NCI-H460 (cell line): ENCODE measurements at places on chromosomes 4 and X. TPM values are rescaled to one million over a fixed set of nuclear protein-coding genes. Genes with fewer than 3 reads are reported as not detected.

- no peak for DNase-seq
These were observed 5.0 kb downstream of the FGF2 start for GRCh38 chr4:122831515-122832196.

- DNase-seq, result no peak
These were observed 1.8 kb upstream of the GPR82 start for GRCh38 chrX:41722214-41722613.

APLN gene
- 8.9 and 9.8 TPM in 2 replicates for total RNA-seq

GATA1 gene
- not detected in 2 replicates for total RNA-seq

GRCh38 chrX:19370061-19370460, 26.3 kb downstream of the PDHA1 start:
- DNase-seq, result no peak

- DNase-seq, result peak; percentile 16
These were observed 106.7 kb downstream of the ARHGAP6 start for GRCh38 chrX:11558972-11559371.

GAGE2A gene
- total RNA-seq, result not detected in 2 replicates

DNA sequence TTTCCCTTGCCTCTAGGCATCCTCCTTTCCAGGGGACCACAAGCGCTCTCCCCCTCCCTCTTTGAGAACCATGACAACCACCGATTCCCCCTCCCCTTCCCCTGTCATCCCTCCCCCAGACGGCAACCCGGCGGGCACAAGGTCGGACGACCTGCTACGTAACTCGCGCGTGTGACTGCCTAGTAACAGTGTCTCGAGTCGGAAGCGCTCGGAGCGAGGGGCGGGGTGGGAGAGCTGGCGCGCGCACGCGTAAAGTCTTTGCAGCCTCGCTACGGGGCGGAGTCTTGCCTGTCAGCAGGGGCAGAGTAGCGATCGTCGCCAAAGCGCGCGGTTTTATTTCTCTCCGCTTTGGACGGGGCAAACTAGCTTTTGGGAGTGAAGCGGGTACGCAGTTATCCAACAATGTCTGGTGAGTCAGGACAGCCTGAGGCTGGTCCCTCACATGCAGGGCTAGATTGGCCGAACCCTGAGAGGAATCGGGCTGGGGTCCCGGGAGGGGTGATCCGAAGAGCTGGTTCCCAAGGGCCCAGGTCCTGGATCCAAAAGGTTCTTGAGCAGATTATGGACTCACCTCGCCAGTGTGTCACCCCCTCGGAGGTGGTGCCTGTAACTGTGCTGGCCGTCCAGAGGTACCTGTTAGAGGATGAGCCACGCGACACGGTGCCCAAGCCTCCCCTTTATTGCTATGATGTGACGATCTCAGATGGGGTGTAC, at the start of gene RADX:
Gene RADX (plus strand): TSS at position 300 of the 714 bp plus-strand sequence. CDS start 103 bp downstream, at position 403.
- DNase-seq, result peak; percentile 80

CT45A8 gene
- not detected in 2 replicates for total RNA-seq

DNA sequence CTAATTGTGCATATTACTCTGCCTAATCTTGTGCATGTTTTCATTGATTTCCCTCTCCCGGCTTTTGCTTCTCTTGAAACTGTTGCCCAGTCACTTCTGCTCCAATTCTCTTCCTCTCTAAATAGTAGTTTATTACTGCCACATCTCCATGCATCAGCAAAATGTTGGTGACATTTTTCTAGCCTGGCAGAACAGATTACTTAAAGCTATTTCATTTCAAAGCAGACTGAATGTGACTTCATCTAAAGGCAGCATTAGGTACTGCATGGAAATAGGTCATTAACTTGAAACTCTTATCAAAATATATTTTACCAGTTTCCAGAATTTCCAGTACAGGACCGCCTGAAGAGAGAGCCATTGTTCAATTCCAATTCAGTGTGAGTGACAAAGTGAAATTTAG, 52.4 kb downstream of the HPGDS start:
- DNase-seq, result no peak

GPAT3 gene
- 69.2 and 80.5 TPM in 2 replicates for total RNA-seq

DNA sequence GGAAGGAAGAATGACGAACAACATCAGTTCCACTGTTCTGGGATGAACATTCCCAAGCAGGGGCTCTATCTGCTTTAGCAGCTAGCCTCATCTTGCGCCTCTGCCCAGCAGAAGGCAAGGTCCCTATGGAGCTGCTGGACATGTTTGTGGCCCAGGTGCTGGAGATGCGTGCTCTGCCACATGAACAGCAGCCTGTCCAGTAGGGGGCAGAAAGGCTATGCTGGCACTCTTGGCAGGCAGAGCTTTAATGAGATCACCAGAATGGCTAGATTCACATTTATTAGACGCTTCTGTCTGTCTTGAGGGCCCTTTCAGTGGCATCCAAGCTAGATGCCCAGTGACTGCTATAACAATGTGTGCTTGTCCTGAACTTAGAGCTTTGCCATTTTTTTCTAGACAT, 1826.0 kb downstream of the STIM2 start:
- DNase-seq, result peak; percentile 3

GRCh38 chr4:20889901-20890300, 189.6 kb downstream of the PACRGL start:
- no peak for DNase-seq

C4orf33 gene
- total RNA-seq, result 10.7 and 13.9 TPM in 2 replicates

GRCh38 chr4:73730867-73731266, 9.5 kb upstream of the CXCL8 start:
- no peak for DNase-seq

MAGEA2 gene
- total RNA-seq, result not detected in 2 replicates

- no peak for DNase-seq
These were observed 153.0 kb upstream of the RPS6KA6 start for GRCh38 chrX:84340968-84341367.

- no peak for DNase-seq
These were observed 123.5 kb upstream of the WDR1 start for GRCh38 chr4:10239982-10240654.

STK32B gene
- 1.5 and 1.6 TPM in 2 replicates for total RNA-seq

GUCY1A1 gene
- total RNA-seq, result 0.55 and 0.92 TPM in 2 replicates

C1QTNF7 gene
- not detected in 2 replicates for total RNA-seq

DNA sequence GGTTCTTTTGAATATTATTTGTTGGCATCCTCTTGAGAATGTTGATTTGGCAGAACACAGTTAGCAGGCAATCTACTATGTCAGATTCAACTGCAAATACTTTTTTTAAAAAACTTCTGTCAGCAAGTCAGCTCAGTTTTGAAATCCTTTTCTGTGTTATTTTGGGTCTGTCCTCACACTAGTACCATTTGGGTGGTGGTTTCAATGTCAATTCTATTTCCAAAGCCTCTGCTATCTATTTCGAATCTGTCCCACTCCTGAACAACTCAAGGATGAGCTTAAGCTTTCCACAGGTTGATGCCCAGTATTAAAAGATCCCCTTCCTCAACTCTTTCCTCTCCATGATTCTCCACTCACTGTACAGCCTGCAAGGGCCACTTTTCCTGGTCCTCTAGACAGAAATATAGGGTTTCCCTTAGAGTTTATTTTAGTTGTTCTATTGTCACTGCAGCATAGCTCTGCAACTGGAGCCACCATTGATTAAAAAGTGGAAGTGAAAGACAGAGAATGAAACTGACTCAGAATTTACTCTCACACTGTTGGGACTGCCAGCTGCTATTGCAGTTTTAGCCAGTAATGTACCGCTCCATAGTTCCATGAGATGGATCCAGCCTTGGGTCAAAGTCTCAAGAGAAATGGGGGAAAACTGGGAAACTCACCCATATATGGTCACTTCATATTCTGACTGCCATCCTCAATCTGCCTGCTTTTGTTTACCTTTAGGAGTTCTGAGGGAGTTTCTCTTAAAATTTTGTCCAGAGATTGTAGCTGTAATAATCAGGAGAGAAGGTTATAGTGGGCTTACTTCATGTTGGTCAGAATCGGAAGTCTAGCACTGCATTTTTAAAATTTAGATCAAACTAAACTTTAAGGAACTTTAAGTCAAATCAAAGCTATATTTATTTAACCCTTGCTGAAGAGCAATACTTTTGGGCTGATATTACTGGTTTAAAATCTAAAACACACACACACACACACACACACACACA, 14.6 kb downstream of the HDX start:
- DNase-seq, result no peak

TENM3 gene
- total RNA-seq, result 13.5 and 13.8 TPM in 2 replicates

- DNase-seq, result no peak
These were observed 865.3 kb upstream of the HS3ST1 start for GRCh38 chr4:12293906-12294525.

DGAT2L6 gene
- total RNA-seq, result not detected in 2 replicates

DNA sequence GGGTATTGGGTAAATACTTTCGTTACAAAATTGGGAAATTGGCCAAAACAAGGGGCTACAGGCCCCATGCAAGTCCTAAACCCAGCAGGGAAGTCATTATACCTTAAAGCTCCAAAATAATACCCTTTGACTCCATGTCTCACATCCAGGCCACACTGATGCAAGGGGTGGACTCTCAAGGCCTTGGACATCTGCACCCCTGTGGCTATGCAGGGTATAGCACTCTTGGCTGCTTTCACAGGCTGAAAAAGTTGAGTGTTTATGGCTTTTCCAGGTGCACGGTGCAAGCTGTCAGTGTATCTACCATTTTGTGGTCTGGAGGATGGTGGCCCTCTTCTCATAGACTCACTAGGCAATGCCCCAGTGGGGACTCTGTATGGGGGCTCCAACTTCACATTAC, 326.5 kb downstream of the TEX13C start:
- no peak for DNase-seq

DNA sequence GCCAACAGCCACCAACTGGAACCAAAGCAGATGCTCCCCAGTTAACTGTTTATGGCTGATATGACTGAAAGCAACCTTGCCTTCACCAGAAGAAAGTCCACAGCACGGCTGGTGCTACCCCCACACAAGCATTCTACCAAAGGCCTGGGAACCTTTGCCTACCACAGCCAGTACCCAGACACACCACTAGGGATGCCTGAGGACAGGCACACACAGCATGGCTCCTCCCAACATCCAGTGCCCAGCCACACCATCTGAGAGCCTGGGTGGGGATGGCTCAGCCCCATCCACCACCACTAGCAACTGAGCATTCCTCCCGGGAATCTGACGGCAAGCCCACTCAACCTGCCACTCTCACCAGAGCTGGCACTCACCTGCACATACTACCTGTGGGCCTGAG, 178.6 kb downstream of the SLC7A11 start:
- no peak for DNase-seq

ZNF157 gene
- total RNA-seq, result not detected in 2 replicates

CT45A2 gene
- total RNA-seq, result not detected in 2 replicates

DNA sequence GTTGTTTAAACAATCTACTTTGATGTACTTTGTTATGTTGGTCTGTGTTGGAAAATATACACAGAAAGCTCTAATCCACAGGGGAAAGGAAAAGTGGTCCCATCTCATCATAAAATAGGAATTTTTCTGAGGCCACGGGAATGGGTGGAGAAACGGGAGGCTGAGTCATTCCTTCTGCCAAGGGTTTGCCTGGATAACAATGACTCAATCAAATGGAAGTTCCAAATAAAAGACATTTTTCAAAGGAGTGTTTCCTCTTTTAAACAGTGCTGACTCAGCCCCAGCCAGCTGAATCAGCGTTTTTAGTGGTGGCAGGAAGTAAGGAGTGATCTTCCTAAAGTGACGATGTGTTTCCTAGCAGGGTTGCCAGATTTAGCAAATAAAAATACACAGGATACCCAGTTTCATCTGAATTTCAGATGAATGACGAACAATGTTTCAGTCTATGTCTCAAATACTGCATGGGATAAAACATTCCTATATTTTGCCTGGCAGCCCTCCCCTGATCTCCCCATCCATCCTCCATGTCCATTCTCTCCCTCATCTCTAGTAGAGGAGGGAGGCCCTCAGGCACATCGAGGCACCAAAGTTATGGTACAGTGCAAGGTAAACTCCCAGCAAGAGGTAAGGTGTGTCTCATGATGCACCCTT, 345.4 kb upstream of the GATB start:
- DNase-seq, result peak; percentile 36

GRCh38 chrX:50168241-50168687, 32.5 kb downstream of the AKAP4 start:
- no peak for DNase-seq

STEEP1 gene
- total RNA-seq, result 53.3 and 59.7 TPM in 2 replicates

SPATA4 gene
- 0.12 TPM in 1 of 2 replicates, not detected in the other for total RNA-seq

ADH6 gene
- not detected in 2 replicates for total RNA-seq

- no peak for DNase-seq
These were observed 727.8 kb downstream of the GRID2 start for GRCh38 chr4:93031431-93032098.

DNA sequence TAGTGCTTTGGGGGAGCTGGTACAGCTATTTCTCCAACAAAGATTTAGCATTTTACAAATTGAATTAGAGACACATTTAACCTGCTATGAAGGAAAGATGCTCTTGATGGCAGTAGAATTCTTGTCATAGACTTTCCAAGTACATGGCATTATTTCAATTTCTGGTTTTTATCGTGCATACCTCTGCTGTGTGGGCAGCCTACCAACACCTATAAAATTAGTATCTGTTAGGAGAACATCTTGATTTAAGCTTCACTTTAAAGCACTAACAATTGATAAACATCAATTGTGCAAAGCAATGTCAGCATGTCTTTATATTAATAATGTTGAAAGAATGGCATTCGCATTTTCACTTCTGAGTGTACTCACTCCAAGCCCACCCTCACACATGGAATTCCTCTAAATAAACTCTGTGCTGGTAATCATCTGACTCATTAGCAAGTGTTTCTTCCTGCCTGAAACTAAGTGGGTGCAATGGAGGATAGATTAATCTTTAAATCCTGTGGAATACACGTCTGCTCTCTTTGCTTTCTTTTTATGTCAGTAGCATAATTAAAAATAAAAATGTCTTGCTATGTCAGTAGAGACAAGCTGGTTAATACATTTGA, 279.8 kb upstream of the MAGEB18 start:
- no peak for DNase-seq

- DNase-seq, result no peak
These were observed 131.6 kb upstream of the EMCN start for GRCh38 chr4:100649417-100649816.

AMBN gene
- not detected in 2 replicates for total RNA-seq

- no peak for DNase-seq
These were observed 5.9 kb downstream of the THAP9 start for GRCh38 chr4:82906469-82906868.

DNA sequence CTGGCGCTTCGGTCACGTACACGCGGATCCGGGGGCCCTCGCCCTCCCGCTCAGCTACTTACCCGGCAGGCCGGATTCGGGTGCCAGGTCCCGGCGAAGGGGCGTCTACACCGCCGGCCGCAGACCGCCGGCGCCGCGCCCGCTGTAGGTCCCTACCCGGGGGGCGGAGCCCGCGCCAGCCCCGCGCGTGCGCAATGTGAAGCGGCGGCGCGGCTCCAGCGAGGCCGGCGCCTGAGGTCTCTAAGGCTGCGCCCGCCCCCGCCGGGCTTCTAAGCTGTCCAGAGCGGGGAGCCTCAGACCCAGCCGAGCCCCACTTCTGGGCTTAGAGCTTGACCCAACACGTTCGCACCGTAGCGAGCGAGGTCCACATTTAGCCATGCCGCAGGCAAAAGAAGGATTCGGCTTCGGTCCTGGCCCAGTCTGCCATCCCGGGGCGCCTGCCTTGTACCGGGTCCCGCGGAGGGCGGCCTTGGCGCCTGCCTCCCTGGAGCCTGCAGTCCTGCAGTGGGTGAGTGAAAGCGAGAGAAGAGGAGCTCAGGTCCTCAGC, at the start of gene ZNF518B:
Gene ZNF518B (minus strand): TSS at position 172 of the 547 bp plus-strand sequence. CDS start 11,098 bp downstream, outside the sequence.
- DNase-seq, result peak; percentile 26

GPR173 gene
- total RNA-seq, result 0.46 and 1.2 TPM in 2 replicates

GRCh38 chr4:157527954-157528353, 307.4 kb downstream of the GRIA2 start:
- DNase-seq, result no peak
